ENCODE measurements at places on chromosomes 2 and 18.

DNA sequence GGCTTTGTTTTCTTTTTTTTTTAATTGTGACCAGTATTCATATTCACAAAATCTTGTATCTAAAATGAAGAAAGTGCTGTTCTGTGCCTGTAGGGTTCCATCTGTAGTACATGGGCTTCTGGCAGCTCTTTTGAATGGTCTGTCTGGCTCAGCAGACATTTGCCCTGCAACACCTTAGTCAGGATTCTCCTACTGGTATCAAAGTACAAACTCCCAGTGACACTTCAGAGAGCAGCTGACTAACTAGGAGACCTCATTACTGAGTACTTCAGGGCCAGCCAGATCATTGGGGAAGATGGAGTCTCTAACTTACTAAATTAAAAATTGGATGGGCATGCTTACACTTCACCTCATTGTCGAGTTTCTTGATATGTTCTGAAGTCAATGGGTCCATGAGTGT, 39.7 kb downstream of the GRHL1 start:
- DNase-seq: no peak

GRCh38 chr2:30428827-30429461, 18.1 kb upstream of the LCLAT1 start:
- no peak for DNase-seq

- DNase-seq: no peak
Measured at GRCh38 chr2:36650031-36650829, 46.3 kb upstream of the VIT start.

DNA sequence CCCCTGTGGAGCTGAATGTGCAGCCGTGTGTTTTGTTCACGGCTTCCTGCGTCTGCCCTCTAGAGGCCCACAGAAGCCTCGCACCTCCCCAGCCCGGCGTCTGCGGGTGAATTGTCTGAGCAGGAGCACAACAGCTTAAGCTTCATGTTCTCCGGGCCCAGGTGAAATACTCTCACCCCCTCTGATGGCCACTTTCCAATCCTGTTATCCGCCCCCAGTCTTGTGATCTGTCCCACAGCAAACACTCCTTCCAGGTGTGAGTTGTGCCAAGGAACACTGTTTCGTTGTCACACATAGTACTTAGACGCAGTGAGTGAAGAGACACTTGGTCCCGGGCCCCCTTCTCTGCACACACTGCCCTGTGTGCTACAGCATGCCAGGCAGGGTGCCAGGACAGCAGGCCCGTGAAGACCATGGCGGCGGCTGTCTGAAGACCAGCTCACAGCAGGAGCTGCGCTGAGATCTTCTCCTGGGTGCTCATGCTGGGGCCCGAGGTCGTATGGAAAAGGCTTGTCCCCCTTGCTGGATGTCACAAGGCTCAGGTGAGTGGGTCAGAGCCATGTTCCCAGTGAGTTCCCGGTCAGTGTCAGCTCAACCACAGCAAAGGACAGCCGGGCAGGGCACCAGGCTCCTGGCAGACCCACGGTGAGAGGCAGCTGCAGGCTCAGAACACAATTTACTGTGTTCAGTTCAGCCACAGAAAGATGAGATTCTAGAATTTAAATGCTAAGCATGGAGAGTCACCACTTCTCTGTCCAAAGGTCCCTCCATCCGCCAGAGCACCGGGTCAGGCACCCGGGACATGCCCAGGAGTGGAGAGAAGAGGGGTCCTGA, 6.8 kb upstream of the PXDN start:
- peak; percentile 67 for DNase-seq

- no peak for DNase-seq
Measured at GRCh38 chr2:152165780-152166179, 9.8 kb downstream of the STAM2 start.

GRCh38 chr18:75168619-75169018, 40.3 kb downstream of the PTGR3 start:
- peak; percentile 8 for DNase-seq

DNA sequence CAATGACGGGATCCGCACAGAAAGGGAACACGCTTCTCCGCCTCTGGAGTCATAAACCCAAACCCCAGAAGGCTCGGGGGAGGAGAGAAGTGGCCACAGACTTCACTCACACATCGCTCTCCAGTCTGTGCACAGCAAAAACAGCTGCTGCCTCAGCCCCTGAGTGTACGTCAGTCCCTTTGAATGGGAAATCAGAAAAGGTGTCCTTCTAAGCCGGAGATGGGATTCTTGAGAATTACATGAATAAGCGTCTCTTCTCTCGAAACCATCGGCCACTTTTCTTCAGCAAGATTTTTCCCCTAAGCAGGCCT, 78.3 kb downstream of the PDCL3 start:
- DNase-seq: no peak

GRCh38 chr2:233822781-233823730, 31.3 kb downstream of the HJURP start:
- DNase-seq: no peak
